ENCODE measurements at places on chromosomes 3 and 15.

DNA sequence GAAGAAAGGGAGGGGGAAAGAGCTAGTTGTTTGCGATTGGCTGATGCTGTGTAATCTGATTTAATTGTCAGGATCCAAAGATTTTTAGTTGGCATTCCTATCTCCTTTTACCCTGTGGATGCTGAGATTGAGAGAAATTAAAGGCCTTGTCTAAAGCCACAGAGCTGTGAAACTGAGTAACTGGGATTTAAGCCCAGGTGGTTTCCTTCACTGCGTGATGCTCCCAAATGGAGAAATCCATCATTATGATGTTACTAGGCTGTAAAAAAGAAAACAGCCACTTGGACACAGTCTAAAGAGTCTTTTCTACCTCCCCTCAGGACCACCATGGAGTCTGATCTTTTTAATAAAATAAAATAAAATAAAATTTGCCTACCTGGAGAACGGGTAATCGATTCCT, 883.0 kb upstream of the NR2F2 start:
- no peak for DNase-seq

DNA sequence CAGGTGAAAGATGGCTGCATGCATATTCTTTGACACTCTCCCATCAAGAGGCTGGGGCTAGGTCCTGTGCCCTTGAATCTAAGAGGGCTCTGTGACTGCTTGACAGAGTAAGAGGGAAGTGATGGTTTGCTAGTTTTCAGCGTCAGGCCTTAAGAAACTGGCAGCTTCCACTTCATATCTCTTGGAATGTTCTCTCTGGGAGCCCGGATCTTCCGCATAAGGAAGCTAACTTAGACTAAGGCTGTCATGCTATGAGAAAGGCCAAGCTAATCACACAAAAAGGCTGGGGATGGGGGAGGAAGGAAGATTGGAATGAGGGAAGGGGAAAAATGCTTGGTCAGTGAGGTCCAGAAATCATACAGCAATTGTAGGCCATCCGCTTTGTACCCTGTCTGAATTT, 50.0 kb downstream of the MB21D2 start:
- no peak for DNase-seq

DNA sequence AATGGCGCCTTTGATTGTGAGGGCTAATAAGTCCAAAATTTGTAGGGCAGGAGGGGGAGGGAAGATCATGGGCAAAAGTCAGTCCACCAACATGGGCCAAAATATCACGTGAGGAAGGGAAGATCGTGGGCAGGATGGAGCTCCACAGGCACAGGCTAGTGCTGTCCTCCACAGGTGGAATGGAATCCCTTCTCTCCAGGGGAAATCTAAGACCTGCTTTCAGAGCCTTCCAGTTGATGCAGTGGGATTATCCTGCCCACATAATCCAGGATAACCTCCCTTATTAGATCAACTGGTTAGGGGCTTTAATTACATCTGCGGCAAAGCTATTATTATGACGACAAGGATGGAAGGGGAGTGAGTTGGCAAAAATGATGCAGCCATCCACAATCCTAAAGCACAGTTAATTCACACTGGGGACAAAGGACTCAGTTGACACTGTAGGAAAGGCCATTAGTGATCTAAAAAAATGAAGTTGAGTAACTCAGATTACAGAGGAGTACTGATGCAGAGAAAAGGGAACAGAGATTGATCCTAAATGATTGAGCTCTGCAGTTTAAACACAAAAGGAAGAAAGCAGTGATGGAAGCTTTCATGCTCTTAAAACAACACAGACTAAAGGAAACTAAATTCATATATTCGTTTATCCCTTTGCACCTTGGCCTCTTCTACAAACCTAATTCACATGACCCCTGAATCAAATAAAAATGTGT, 159.8 kb downstream of the AKAP13 start:
- DNase-seq, result no peak

DNA sequence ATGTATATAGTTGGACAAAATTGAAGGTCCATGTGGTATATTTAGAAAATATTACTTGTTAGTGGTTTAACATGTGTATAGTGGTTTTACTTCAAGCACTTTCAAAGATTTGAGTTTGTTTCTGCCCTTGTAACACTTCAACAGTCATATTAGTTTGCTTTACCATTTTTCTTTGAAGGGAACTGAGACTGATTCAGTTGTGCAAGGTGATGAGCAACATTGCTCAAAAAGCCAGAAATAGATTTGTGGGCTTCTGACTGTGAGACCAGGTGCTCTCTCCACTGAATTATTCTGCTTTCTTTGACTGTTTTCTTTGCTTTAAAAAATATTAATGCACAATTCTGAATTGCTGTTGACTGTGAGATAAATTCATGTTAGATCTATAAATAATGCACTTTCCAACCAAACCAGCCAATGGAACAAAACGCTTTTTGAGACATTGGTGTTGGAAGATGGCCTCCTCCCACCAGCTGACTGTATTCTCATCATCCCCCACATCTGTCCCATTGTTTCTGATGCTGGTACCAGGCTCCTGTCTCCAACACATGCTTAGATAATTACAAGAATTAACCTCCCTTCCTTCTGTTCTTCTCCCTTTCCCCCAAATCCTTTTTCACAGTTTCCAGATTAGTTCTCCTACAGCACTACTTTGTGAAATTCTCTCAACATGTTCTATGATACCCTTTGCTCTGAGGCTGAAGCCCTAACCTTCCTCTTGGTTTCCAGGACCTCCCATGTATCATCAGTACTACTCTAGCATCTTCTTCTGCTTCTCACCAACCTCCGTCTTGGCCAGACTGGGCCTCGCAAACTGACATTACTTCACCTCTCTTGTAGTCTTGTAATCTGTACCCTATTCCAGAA, 27.9 kb downstream of the PLCL2 start:
- no peak for DNase-seq

GRCh38 chr3:94011233-94011711, 17.1 kb downstream of the STX19 start:
- DNase-seq, result peak; percentile 31

GRCh38 chr3:116314476-116314875, 130.8 kb downstream of the LSAMP start:
- no peak for DNase-seq

DNA sequence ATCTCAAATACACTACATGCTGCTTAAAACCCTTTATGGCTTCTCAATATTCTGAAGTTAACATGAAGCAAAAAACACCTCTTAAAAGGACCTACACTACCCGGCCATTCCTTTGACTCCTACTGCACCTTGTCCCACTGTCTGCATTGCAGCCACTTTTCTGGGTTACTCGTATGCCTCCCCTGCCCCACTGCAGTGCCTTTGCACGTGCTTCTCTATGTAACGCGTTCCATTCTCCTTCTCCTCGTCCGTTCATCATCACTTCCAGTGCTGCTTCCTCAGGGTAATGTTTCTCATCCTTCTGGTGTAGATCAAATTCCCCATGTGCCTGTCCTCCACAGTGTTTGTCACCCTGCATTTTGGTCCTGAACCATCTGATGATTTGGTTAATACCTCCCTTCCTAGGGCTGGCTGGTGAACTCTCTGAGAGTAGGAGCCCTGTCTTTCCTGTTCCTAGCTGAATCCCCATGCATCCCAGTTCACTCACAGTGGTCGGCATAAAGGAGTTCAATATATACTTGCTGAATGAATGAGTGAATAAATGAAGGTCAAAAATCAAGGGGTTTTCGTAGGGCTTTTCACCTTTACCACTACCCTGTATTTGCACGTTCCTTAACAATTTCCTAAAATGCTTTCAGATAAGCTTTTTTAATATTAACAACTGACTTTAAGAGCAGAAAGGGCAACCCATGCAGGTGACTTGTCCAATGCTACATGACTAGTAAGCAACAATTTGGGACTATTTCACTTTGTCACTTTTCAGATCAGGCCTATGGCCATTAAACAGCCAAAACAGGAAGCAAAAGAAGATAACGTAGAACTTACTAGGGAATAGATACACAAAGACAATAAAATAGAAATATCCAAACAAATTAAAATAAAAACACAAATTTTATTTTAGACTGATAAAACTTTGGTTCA, 2.4 kb upstream of the STT3B start:
- DNase-seq, result no peak

DNA sequence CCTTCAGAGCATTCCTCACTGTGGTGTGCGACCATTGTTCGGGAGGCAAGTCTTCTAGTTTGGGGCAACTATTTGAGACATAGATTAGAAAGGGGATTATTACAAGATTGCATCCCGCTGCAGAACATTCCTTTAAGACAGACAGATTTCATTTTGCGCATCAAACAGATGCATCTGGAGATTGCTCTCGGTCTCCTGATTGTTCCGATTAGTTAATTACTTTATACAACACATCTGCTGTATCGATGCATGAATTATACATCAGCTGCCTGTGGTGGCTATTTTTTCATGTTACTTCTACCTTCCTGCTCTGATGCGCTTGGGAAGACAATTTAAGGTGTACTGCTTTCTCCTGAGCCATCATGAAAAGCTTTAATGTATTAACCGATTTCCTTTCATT, 10.0 kb downstream of the SATB1 start:
- DNase-seq, result no peak

DNA sequence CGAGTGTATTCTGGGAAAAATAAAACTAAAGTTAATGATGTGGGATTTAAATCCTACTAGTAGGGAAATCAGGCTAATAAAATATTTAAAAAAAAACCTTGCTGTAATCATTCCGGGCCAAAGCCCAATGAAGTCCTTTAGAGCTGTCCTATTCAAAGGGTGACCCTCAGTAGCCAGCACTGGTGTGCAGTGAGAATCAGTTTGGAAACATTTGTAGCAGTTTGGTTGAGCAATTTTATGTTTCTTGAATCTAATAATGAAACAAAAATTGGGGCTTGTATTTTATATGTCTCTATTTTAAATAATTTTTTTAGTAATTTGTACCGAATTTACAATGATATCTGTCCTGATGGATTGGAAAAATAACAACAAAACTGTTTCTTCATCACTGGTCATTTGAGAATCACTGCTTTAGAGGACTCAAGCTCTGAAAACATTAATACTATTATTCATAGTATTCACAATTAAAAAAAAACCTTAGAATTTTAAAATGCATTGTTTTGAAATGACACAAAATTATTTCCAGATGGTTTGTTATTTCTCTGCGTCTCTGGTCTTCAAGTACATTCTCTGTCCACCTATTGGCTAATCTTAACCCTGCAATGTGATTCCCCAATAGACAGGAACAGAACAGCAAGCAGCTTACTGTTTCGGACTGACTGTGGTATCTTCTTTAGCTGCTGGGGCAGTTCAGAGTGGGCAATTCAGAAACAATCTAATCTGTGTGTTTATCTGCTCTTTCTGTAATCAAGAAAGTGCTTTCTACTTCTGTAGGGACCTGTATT, 71.2 kb downstream of the OTOL1 start:
- no peak for DNase-seq

- peak; percentile 13 for DNase-seq
Observed at GRCh38 chr3:82229397-82229796, 468.0 kb upstream of the GBE1 start.

DNA sequence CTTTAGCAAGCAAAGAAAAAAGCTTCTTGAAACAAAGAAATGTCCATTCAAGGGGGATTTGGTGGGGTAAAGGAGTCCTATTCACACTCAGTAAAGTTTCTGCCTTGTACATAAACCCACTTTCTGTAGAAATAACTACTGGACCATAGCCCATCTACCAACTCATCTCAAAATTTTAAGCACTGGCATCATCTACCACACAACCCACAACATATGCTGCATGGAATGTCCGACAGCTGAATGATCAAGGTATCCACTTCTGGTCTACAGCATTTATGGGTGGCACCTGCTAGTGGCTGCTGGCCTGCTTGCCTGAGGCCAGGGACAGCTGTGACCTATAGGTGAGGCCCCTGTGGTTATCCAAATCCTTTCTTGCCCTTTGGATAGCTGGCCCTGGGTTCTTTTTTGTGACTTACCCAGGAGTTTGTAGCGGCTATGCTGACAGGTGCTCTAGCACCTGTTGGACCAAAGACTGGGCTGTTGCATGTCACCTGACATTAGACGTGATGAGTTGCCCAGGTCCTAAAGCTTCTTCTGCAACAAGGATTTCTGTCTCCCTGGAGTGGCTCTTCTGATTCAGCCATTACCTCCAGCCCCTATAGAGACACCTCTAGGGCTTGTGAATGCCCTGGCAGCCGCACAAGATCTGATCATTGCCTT, 19.2 kb upstream of the MEF2A start:
- DNase-seq, result no peak

DNA sequence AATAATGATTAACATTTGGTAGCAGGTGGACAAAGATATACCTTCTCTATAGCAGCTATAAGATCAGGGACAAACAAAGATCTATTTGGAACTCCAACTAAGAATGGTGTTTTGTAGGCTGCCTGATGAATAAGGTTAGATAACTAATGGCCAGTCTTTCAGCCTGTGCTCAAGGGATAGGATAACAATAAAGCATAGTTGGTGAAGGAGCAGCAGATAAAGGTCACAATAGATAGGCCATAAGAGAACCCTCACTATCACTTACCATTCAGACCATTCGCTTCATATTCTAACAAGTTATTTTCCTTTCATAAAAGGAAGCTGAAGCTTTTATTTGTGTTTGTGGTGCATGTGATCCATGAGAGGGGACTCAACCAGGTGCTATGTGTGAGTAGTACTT, 19.8 kb downstream of the EPM2AIP1 start:
- DNase-seq, result no peak

DNA sequence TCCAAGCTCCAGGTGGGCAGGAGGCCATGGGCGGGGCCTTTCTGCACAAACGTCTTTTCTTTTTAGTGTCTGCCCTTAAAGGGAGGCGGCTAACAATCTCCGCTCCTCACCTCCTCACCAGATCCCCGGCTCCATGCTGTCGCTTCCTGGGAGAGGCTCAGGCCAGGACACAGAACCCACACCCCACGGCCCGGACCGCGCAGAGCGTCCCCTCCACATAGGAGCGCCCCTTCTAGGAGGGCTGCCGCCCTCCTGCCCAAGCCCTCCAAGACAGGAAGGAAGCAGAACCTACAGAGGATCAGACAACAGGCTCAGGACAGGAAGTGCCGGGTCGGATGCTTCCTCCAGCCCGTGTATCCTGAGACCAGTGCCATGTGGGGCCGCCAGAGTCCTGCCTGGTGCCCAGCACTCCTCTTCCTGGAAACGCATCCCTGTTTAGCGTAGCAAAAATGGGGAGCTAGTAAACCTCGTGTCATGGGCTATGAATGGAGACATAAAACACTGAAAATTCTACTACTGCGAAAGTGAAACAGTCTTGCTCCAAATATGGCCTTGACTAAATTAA, 83.2 kb upstream of the ATP10A start:
- no peak for DNase-seq

GRCh38 chr3:45499529-45499928, 95.0 kb upstream of the LIMD1 start:
- DNase-seq, result no peak

GRCh38 chr3:8416965-8417364, 84.7 kb upstream of the LMCD1 start:
- no peak for DNase-seq

GRCh38 chr15:66124651-66125050, 128.9 kb downstream of the MEGF11 start:
- DNase-seq, result no peak

GRCh38 chr15:78162038-78162437, 12.9 kb downstream of the IDH3A start:
- no peak for DNase-seq

Data from T-helper 2 cell treated with Interferon-gamma antibody and Interleukin-4, amounts not matched to agents 5 μg/mL and 100 μg/mL, for 36 hours (primary cell).